Smooth muscle cell of trachea (primary cell): ENCODE measurements at places on chromosomes 2 and 18. TPM values are rescaled to one million over a fixed set of nuclear protein-coding genes. Genes with fewer than 3 reads are reported as not detected.

Gene POTEC
- total RNA-seq: not detected in 2 replicates

Gene CRYGC
- not detected in 2 replicates for total RNA-seq

Gene GPR45
- total RNA-seq: not detected in 2 replicates

Gene STK11IP
- 17.2 and 22.8 TPM in 2 replicates for total RNA-seq

Gene GKN1
- total RNA-seq: not detected in 2 replicates

Gene SPDYA
- total RNA-seq: 1.2 and 2.3 TPM in 2 replicates

Gene KIAA2012
- 0.17 TPM in 1 of 2 replicates, not detected in the other for total RNA-seq

Gene FOXD4L1
- total RNA-seq: 0.15 and 0.17 TPM in 2 replicates

Gene IRS1
- total RNA-seq: 33.5 and 47.5 TPM in 2 replicates

Gene UGT1A8
- total RNA-seq: not detected in 2 replicates

Gene PRADC1
- 17.4 and 21.4 TPM in 2 replicates for total RNA-seq

Gene AKAIN1
- total RNA-seq: not detected in 2 replicates

Gene RIT2
- not detected in 2 replicates for total RNA-seq

Gene POTEJ
- not detected in 2 replicates for total RNA-seq

Gene NCKAP1
- 163 and 167 TPM in 2 replicates for total RNA-seq

Gene BBS5
- total RNA-seq: 7.6 and 10.4 TPM in 2 replicates

Gene PDK1
- total RNA-seq: 19.8 and 36.9 TPM in 2 replicates

Gene GREB1
- total RNA-seq: 0.44 and 2.2 TPM in 2 replicates

Gene VWA3B
- 0.17 TPM in 1 of 2 replicates, not detected in the other for total RNA-seq

Gene CARF
- 7.3 and 7.6 TPM in 2 replicates for total RNA-seq

Gene FSHR
- total RNA-seq: not detected in 2 replicates

Gene NPHP1
- total RNA-seq: 5.1 and 8.3 TPM in 2 replicates

Gene ANTXR1
- total RNA-seq: 39.4 and 45.7 TPM in 2 replicates

Gene TDRD15
- total RNA-seq: not detected in 2 replicates

Gene PTPRN
- total RNA-seq: 3.6 and 23.8 TPM in 2 replicates
